ENCODE measurements at places on chromosomes 4 and X.

- no peak for DNase-seq
Observed at GRCh38 chr4:1731180-1731579, 9.9 kb downstream of the TACC3 start.

GRCh38 chrX:11393949-11394654, 100.9 kb downstream of the AMELX start:
- no peak for DNase-seq

DNA sequence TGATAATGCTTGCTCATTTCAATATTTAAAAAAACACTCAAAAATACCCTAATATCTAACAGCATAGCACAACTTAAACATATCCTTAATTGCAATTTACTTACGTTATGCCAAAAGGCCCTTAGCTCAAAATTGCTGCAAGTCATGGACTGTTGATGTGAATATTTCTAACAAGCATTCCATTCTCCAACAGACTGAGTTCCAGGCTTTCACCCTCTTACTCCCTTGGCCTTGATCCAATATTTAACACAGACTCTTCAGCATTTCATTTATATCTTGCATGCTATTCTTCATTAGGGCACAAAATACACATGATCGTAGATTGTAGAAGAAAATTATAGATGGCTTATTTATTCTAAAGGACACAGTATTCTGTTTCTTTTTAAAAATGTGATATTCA, 96.5 kb downstream of the RNF150 start:
- DNase-seq: no peak

DNA sequence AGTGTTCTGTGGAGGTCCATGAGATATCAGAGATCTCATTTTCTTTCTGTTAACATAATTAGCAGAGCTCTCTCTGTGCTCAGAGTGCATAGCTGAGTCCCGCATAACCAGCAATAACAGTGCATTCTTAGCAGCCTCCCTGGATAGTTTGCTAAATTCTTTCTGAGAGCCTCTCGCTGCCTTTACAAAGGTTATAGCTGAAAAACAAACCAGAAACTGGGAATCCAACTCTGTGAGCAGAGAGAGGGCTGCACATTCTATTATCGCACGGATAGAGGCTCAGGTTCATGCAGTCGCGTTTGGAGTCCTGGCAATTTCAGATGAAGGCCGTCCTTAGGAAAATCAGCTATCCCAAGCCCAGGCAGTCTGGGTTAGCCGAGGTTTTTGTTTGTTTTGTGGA, 1.2 kb downstream of the ENPP6 start:
- DNase-seq: no peak

DNA sequence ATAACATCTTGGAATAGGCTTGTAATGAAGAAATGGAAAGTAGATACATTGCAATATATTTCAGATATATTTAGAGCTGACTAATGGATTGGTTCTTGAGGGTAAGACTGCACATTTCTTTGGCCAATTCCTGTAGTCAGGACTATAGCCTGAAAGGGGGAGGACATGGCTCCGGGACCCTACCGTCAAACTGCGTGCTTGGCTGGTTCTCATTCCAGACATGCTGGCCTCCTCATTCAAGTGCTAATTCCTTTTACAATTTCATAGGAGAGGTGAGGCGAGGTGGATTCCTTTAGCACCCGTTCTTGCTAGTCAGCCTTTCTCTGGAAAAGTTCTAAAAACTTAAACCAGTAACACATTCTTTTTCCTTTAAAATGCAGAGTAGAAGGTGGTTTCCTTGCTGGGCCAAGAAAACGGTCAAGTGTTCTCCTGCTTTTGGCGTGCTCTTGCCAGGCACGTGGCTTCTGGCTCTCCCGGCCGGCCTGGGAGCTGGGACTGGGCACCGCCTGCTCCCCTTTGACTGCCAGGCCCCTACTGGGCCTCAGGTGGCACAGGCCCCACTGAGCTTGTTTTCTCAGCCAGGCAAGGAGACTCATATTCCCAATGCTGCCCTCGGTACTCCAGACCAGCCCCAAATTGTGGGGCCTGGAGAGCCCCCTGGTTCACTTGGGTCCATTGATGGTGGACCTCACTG, 167.2 kb downstream of the STK32B start:
- no peak for DNase-seq

DNA sequence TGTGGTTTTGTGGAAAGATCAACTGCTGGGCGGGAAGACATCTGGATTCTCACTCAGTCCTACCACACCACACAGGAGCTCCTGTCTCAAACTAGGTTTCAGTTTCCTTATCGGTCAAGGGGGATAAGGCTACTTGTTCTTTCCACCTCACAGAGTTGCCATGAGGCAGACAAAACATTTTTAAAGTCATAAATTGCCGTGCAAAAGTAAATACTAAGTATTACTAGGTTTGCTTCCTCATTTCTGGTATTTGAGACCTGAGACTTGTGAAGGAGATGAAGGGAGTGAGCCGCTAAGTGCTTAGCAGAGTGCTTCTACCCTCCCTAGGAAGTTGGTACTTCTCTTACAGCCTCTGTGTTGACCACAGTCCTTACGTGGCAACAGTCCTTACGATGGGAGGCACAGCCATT, 1.5 kb downstream of the LAP3 start:
- no peak for DNase-seq

DNA sequence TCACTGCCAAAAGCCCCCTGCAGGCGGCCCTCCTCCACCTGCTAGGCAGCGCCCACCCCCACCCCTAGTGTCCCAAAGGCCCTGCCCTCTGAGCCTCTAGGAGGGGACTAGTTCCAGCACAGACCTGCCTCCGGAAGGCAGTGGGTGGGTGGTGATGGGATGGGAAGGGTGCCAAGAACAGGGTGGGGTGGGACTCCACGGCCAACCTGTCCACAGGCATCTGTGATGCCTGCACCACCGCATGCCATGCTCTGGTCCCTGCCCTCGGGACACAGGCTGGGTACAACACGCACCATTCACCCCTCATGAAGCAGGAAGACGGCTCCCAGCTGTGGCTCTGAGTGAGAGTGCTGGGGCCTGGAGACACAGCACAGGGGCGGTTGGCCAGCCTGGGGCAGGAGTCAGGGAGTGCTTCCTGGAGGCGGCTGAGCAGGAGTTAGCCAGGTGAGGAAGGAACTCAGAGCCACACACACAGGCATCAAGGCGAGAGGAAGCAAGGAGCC, 243.1 kb upstream of the PSAPL1 start:
- no peak for DNase-seq

GRCh38 chr4:140300271-140300970, 73.0 kb upstream of the SCOC start:
- DNase-seq: no peak

- no peak for DNase-seq
Observed at GRCh38 chr4:137677863-137678262, 145.6 kb upstream of the PCDH18 start.

GRCh38 chr4:75733369-75733768, 9.0 kb downstream of the USO1 start:
- DNase-seq: no peak

- DNase-seq: no peak
Observed at GRCh38 chr4:24226667-24227066, 336.8 kb upstream of the PPARGC1A start.

DNA sequence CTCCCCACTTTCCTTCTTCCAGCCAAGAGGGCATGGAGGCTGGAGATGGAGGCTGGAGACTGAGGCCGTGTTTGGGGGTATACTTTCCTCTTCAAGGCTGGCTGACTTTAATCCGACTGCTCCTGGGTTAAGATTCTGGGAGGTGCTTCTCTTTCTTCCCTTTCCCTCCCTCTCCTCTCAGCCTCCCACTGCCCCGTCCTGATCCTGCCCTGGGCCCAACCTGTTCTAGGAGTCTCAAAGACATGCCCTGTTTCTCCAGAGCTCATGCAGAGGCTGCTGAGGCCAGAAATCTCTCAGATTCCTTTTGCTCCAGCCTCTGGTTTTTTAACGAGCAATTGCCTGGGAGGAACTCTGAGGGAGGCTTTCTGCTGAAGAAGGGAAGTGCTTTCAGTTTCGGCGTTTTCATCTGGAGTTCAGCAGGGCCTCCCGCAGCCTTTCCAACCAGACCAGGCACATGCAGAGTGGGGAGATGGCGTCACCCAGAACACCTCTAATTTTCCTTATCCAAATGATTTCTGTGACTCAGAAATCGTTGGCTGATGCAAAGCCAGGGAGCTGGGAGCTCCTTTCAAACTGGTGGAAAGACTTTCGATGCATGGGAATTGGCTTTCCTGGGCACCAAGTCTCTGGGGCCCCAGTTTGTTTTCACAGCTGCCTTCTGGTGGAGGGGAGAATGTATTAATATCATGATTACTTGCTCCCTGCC, 34.5 kb upstream of the FAM9C start:
- DNase-seq: no peak

DNA sequence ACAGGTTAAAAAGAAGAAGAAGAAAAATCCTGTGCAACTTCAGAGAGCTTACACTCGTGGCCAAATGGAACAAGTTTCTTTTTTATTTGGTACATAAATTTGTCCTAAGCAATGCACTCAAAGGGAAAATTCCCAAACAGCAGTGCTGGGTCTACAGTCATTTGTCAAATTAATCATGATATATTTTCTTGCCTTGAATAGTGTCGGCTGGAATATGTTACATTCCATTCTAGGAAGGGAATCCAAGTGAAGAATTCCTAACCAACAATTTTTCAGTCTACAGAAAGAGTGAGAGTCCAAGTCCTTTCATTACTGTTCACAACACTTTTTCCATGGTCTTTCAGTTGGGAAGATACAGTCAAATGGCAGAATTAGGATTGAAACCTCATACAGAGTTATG, 63.9 kb downstream of the HAND2 start:
- no peak for DNase-seq

DNA sequence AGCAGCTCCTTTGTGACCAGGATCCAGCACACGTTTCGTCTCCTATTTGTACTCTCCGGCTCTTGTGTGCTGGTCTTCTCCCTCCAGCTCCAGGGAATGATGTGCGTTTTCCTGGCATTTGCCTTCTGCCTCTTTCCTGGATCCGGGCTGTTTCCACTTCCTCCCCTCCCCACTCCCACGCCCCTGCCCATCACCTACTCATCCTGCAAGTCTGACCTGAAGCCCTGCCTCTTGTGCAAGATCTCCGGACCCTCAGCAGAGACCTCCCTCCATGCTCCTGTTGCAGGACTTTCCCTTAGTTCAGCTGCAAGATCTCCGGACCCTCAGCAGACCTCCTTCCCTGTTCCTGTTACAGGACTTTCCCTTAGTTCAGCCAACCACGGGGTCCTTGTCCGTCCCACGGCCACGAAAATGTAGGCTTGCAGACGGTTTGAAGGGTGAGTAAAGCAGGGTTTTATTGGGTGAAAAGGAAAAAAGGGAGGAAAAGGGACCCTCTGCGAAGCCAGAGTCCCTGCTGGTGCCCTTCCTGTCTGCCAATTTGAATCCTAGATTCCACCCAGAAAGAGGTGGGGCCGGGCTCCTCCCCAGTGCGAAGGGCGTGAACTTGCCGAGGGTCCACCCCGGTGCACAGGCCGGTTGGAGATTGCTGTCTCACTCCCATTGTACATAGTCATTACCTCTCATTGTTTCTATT, 74.4 kb upstream of the IRF2 start:
- DNase-seq: no peak

DNA sequence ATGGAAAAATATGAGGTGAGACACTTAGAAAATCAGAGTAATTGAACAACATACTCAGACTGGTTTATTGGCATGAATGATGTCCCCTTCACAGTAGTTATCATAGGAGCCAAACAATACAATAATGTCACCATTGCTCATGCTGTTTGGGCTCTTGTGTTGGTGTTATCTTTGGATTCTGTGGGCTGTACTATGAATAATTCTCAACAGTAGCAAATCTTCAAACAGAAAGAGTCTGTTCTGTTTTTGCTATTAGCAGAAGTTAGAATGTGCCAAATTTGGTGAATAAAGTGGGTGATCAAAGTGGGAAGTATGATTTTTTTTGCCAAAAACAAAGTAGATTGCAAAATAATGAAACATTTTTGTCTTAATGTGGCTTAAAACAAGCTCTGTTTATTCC, 58.3 kb downstream of the GRID2 start:
- DNase-seq: no peak

DNA sequence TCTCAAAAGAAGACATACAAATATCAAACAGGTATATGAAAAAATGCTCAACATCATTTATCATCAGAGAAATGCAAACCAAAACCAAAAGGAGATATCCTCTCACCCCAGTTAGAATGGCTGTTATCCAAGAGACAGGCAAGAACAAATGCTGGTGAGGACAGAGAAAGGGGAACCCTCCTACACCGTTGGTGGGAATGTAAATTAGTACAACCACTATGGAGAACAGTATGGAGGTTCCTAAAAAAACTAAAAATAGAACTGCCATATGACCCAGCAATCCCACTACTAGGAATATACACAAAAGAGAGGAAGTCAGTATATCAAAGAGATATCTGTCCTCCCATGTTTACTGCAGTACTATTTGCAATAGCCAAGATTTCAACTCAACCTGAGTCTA, 83.5 kb downstream of the CDS1 start:
- DNase-seq: no peak

GRCh38 chrX:150411656-150412055, 48.5 kb downstream of the MAMLD1 start:
- DNase-seq: no peak

GRCh38 chr4:38914854-38915253, 47.2 kb downstream of the FAM114A1 start:
- no peak for DNase-seq
